ENCODE measurements at places on chromosomes 1 and 21.

GRCh38 chr1:245153552-245154428, 995 bp upstream of the KIF26B start:
- DNase-seq: no peak

- no peak for DNase-seq
These were observed 138.6 kb upstream of the EDN2 start for GRCh38 chr1:41622859-41623732.

DNA sequence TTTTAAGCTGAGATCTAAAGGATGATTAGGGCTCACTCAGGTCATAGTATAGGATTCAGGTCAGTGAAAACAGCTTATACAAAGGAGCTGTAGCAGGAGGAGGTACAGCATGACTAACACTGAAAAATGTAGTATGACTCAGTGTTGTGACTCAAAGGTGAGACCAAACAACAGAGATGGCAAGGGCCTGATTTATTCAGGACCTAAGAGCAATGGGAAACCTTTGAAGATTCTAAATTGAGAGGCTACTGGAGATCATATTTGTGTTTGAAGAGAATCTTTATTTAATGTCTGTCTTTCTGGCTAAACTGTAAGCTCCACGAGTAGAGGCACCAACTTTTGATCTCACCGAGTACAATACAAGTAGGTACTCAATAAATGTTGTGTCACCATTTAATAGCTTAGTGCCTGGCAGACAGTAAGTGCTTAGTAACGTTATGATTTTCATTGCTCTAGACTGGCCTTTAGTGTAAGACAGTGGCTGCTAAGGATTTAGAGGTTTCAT, 43.5 kb downstream of the PRKAA2 start:
- no peak for DNase-seq

DNA sequence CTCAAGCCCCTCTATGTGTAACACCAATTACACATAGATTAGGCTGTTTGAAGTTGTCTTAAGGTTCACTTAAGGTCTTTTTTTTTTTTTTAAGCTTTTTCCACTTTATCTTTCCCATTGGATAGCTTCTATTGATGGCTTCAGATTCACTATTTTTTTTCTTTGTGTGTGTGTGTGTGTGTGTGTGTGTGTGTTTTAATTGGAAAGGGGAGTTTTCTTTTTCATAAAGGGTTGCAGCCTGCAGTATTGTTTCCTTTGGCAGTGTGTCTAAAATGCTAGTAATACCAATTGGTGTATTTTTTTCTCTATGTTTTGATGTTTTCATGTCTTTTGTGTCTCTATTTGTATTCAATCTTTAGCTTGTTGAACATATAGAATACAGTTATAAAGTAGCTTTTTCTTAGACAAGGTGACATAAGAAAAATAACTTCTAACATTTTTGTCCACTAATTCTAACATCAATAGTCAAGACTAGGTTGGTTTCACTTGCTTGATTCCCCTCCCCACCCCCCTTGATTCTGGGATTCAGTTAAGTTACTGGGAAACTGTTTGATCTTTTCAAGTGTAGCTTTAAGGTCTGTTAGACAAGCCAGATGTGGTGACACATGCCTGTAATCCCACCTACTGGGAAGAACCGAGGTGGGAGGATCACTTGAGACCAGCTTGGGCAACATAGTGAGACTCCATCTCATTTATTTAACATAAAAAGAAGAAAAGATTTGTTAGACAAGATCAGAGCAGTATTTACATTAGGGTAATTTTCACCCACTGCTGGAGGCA, 21.4 kb downstream of the PRRC2C start:
- no peak for DNase-seq

Data from activated T-cell treated with anti-CD3 and anti-CD28 coated beads for 48 hours (primary cell).